ENCODE measurements at places on chromosomes 3 and 15.
A peak's percentile ranks its signal among the peaks of the same experiment; 100 is the strongest.

GRCh38 chr3:53823026-53823955 lies 22.9 kb downstream of the CHDH start:
- no peak for DNase-seq

GRCh38 chr3:13954741-13955483 lies 75.0 kb upstream of the WNT7A start:
- DNase-seq, result no peak

GRCh38 chr15:36468746-36469145 lies 110.7 kb upstream of the CDIN1 start:
- peak; percentile 75 for DNase-seq

DNA sequence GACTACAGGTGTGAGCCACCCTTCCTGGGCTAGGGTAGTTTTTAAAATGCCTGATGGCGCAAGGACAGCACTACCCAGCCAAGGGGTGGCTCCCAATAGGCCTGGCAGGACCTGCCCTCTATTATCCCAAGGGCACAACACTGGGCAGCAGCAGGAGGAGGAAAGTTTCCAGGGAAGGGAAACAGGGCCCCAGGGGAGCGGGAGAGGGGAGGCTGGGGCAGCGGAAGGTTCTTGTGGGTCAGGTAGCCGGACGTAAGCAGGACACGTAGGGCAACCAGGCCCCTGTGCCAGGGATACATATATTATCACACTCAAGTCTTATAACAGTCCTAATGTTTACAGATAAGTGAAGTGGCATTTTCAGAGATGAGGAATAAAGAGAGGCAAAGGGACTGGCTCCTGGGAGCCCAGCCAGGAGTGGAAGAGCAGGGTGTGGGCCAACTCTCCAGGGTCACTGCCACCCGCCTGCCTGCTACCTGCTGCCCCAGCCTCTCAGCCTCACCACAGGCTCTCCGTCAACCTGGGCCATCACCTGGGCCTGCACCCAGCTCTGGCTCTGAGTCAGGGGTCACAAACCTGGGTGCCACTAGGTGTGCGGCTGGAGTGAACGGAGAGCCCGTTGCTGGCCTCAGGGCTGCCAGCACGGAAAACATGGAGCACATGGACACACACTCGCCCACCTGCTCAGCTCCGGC lies 73.2 kb upstream of the SNRPA1 start:
- DNase-seq, result no peak

GRCh38 chr3:42612217-42612616 lies 11.7 kb downstream of the NKTR start:
- no peak for DNase-seq

- no peak for DNase-seq
Observed at GRCh38 chr15:59330649-59331048, 42.0 kb downstream of the MYO1E start.

DNA sequence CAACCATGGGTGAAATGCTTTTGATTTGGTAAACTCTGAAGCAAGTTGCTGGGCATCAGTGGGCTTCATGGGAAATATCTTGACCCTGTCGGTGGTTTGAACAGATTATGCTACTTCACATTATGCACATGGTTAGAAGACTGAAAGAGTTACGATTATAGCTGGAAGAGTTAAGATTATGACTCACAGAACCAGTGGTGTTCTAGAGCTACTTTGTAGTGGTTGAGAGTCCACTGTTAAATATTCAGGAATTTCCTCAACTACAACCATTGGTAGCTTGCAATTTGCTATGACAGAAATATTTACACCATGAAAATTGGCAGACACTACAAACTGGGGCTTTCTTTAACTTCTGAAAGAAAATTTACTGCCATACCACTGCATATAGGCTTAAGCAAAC lies 99.3 kb downstream of the GADL1 start:
- no peak for DNase-seq

All from AG08396 (cell line).